NCI-H2081 (cell line): ENCODE measurements at places on chromosomes 2 and 18.

GRCh38 chr2:121804340-121804739 is 48.9 kb downstream of the TSN start:
- DNase-seq = peak; percentile 85

GRCh38 chr2:219448776-219449341 is 14.2 kb downstream of the SPEG start:
- DNase-seq = no peak

- DNase-seq = peak; percentile 71
These were observed at the start of gene ADAM23 for GRCh38 chr2:206442833-206443734. ADAM23 (plus strand) TSS chr2:206443532; CDS start chr2:206443867, 335 bp downstream.

GRCh38 chr18:36405611-36406010 is 108.1 kb downstream of the FHOD3 start:
- DNase-seq = no peak

GRCh38 chr2:54081574-54081973 is 33.8 kb upstream of the ACYP2 start:
- no peak for DNase-seq

DNA sequence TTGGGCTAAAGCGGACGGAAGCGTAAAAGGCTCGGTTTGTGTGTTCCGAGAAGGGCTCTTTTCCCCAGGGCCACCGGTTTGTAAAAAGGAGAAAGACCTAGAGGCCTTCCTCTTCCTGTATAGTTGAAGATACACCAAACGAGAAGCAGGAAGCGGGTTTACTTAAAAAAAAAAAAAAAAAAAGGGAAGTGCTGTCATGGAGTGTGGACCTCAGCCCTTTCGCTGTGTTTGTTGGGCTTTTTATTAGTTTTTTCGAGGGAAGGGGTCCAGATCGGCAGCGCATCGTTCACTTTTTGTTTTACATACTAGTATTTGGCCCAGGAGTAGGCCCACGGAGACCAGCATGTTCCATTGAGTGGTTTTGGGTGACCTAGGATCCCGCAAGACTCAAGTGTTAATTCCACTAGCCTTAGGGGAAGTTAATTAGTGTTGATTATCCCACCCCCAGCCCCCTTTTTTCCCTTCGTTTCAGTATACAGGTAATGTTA is 676 bp downstream of the ACTR2 start:
- peak; percentile 24 for DNase-seq

DNA sequence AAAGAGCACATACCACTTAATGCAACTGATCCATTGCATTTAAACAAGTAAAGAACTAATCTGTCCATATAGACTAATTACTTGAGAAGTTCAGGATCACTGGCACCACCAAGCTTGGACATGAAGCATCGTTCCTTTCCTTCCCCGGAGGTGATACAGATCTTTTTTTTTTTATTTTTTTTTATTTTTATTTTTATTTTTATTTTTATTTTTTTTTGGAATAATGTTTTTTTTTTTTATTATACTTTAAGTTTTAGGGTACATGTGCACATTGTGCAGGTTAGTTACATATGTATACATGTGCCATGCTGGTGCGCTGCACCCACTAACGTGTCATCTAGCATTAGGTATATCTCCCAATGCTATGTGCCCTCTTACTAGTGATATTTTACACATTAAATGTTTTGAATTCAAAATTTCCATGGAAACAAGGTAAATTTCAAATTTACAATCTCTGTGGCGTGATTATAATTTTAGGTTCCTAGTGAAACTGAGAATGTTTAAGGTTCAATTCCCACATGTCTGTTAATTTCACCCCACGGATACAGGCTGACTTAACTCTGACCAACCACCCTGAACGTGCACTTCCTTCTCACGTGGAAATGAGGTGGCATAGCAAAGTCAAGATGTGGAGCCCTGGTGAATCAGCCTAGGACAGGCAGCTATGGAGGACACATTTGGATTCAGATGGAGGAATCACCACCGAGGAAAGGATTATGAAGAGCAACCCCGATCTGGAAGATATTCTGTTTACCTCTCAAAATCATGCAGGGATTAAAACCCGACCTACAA is 101.6 kb upstream of the THOC1 start:
- DNase-seq = no peak

DNA sequence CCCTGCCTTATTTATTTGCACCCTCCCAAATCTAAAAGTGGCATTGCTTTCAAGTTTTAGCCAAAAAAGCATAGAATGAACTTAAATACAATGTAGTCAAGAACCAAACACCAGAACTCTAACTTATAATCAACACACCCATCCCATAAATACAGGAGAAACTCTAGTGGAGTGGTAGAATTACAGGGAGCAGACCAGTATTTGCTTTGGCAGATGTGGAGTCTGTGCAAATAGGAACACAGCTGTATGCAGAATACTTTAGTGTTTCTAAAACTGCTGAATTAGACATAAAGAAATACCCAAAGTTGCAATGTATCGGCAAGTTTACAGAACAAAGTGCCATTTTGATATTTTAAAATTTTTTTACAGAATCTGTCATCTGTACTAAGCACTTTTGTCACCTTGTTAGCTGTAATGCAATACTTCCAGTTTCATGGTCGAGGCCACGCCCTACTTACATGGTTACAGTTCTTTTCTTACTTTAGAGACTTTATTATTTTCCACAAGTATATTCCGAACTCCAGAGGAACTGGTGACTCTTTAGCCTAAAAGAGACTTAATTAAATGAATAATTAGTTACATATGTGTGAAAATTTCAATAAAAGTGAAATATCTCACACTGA is 23.7 kb upstream of the COL5A2 start:
- peak; percentile 34 for DNase-seq

DNA sequence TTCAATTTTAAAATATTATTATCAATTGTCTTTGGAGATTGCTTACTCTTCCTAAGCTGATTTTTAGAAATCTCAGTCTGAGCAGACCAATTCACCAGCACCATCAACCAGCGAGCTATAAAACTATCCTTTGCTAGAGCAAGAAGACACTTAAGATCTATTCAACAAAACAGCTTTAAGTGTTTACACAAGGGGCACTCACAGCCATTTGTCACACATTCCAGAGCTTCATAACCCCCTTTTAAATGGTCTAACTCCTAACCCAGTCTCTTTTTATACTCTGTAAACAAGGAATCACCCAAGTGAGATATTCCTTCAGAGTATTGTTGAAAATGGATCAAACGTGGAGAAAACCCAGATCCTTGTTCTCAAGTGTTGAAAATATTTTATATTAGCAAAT is 1294.1 kb upstream of the CHAC2 start:
- DNase-seq = no peak

- no peak for DNase-seq
These were observed 649.9 kb upstream of the FANCL start for GRCh38 chr2:58890865-58891525.

GRCh38 chr2:176109946-176110345 is 2.9 kb downstream of the HOXD11 start:
- no peak for DNase-seq

- no peak for DNase-seq
These were observed 79.3 kb upstream of the ASAP2 start for GRCh38 chr2:9127316-9127715.

GRCh38 chr2:238568455-238569440 is 142.0 kb downstream of the ASB1 start:
- DNase-seq = no peak

DNA sequence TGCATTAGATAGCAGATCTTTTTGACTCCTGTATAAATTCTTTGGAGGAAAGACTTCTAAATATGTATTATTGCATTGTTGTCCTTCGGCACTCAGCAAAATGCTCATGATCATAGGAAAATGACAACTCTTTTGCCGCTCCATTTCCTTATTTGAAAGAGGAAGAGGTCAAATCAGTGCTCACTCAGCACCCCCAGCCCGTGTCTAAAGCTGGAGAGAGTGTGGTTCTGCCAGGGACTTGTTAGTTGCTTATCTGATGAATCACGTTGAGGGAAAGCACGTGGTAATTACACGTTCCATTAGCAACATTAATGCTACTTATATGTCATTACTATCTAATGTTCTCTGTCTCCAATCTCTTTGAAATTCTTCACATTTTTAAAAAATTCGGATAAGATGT is 46.0 kb upstream of the MBP start:
- DNase-seq = no peak
